Neural crest cell (in vitro differentiated cells): ENCODE measurements at places on chromosomes 5 and 9.

DNA sequence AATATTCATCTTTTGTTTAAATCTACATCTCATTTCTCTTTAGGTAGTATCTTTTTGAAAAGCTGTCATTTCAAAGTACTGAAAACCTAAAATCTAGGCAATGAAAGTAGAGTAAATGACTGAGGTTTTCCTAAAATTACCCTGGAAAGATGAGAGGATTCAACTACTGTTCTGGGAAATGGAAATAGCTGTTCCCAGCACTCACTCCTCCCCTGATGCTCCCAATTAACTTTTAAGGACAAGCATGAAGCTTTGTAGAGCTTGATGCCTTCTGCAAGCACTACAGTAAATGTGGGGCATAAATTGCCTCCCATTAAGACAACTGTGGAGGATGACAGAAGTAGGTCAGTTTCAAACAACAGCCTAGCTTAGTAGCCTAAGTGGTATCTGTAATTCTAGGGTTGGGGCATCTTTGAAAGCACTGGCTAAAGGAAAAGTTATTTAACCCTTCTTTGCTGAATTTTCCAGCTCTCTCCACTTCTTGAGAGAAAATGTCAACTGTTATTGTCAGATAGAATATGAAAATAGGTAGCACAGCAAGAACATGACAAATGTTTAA lies 100.2 kb upstream of the GNA14 start:
- no peaks in the 10 kb centered on the region for H3K27me3 ChIP-seq
- H3K36me3 ChIP-seq, result peaks cover 7% of the 10 kb centered on the region
- H3K4me1 ChIP-seq, result peaks cover 7% of the 10 kb centered on the region
- H3K4me3 ChIP-seq, result no peak overlapping the region
- no peak for DNase-seq
- H3K27ac ChIP-seq, result no peak overlapping the region

- H3K27ac ChIP-seq, result no peak overlapping the region
- H3K27me3 ChIP-seq, result no peaks in the 10 kb centered on the region
- H3K4me3 ChIP-seq, result no peak overlapping the region
Observed at GRCh38 chr5:53041071-53041692, 52.0 kb downstream of the ITGA2 start.

DNA sequence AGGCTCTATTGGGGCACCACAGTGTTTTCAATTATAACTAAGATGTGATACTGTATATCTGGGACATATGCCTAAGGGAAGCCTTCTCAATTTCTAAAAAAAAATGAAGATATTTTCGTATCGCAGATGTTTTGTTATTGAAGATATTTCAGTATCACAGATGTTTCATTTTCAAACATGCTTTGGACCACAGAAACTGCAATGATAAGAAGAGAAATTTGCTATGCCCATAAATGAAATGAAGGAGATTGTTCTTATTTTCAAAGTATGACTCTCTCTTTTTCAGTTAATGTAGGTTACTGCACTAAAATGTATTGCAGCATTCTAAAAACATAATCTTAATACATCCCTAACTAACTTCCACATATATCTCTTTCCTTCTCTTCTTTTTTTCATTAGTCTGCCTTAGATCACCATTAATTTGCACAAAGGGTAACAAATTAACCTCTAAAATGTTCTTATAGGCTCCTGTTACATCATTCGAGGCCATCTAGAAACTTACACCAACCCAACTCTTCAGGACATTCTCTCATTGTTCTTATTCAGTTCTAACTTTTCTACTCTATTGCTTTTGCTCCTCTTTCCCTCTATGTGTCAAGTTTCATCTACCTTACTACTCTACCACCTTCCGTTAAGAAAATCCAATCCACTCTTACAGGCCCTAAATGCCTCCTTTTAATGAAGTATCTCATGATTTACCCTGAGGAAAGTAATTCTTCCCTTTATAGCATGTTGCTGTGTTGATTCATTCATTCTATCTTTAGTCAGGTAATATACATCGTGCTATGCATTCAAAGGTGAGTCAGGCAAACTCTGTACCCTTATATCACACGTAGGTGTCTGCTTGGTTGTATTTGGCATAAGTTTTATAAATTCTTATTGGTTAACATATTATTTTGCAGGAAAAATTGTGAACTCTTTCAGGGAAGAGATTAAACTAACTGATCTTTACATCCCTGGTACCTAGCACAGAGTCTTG lies 70.5 kb downstream of the ST8SIA4 start:
- DNase-seq, result no peak
- H3K27me3 ChIP-seq, result no peaks in the 10 kb centered on the region
- no peak overlapping the region for H3K27ac ChIP-seq
- peaks cover 7% of the 10 kb centered on the region for H3K4me1 ChIP-seq

DNA sequence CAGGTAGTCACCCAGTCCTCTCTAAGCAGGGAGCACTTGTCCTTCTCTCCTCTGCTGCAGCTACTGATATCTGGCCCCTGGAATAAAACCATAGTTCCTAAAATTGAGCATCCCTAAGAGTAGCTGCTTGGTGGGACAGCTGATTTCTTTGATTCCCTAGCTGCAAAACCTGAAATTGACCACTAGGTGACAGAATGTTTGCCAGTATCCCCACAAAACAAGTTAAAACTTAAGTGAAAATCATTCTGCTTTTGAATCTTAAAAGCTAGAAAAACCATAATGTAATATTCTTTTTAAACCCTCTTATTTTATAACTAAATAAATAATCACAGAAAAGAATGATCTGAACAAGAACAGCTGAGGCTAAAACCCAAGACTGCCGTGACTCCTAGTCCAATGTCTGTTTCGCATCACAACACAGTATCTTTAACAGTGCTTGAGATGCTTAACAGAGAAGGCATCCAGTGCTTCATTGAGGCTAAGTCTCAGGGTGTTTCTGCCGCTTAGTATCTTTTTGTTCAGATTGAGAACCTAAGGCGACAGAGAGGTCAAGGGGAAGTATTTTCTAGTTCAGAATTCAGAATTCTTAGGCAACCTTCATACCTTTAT lies 24.4 kb upstream of the TAL2 start:
- H3K36me3 ChIP-seq, result peaks cover 15% of the 10 kb centered on the region
- DNase-seq, result no peak
- no peak overlapping the region for H3K4me3 ChIP-seq
- no peaks in the 10 kb centered on the region for H3K4me1 ChIP-seq
- no peaks in the 10 kb centered on the region for H3K27me3 ChIP-seq

GRCh38 chr9:125997196-125997823 lies 250.1 kb downstream of the PBX3 start:
- DNase-seq, result no peak
- no peaks in the 10 kb centered on the region for H3K27me3 ChIP-seq

- H3K4me1 ChIP-seq, result peaks cover 39% of the 10 kb centered on the region
- H3K27ac ChIP-seq, result peak overlapping the region; percentile 99
- H3K4me3 ChIP-seq, result peak overlapping the region; percentile 99
- no peak for DNase-seq
- peaks cover 2% of the 10 kb centered on the region for H3K27me3 ChIP-seq
Observed at GRCh38 chr5:79612667-79613198, 492 bp downstream of the TENT2 start.

DNA sequence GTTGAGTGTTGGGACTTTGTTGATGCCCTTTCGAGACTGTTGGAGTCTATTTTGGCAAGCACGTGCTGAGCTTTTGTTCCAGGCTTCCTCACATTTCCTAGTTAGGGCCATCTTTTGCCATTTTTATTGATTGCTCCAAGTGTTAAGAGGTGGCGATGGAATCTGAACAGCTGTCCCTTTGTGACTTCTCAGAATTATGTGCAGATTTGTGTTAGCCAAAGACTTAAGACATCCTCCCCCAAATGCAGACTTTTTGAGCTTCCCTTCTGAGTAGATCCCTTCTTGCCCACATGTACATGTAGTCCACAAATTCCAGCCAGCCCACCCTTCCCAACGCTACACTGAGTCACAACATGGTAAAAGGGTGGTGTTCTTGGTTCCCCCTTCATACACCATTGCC lies 59.2 kb downstream of the SPIN1 start:
- H3K4me3 ChIP-seq, result no peak overlapping the region
- peak overlapping the region; percentile 92 for H3K27ac ChIP-seq
- no peaks in the 10 kb centered on the region for H3K27me3 ChIP-seq
- peaks cover 32% of the 10 kb centered on the region for H3K4me1 ChIP-seq
- DNase-seq, result no peak

- no peaks in the 10 kb centered on the region for H3K36me3 ChIP-seq
- H3K27me3 ChIP-seq, result no peaks in the 10 kb centered on the region
- peaks cover 22% of the 10 kb centered on the region for H3K4me1 ChIP-seq
- no peak overlapping the region for H3K27ac ChIP-seq
- DNase-seq, result no peak
Observed at GRCh38 chr5:139131921-139132432, 66.2 kb downstream of the SIL1 start.

- H3K27me3 ChIP-seq, result peaks cover 23% of the 10 kb centered on the region
- DNase-seq, result no peak
- peaks cover 13% of the 10 kb centered on the region for H3K4me1 ChIP-seq
- no peak overlapping the region for H3K4me3 ChIP-seq
- no peak overlapping the region for H3K27ac ChIP-seq
Observed at GRCh38 chr9:133750982-133751649, 13.0 kb upstream of the SARDH start.

GRCh38 chr9:94801234-94801633 lies 74.7 kb downstream of the AOPEP start:
- H3K4me1 ChIP-seq, result peaks cover 36% of the 10 kb centered on the region
- H3K4me3 ChIP-seq, result no peak overlapping the region

DNA sequence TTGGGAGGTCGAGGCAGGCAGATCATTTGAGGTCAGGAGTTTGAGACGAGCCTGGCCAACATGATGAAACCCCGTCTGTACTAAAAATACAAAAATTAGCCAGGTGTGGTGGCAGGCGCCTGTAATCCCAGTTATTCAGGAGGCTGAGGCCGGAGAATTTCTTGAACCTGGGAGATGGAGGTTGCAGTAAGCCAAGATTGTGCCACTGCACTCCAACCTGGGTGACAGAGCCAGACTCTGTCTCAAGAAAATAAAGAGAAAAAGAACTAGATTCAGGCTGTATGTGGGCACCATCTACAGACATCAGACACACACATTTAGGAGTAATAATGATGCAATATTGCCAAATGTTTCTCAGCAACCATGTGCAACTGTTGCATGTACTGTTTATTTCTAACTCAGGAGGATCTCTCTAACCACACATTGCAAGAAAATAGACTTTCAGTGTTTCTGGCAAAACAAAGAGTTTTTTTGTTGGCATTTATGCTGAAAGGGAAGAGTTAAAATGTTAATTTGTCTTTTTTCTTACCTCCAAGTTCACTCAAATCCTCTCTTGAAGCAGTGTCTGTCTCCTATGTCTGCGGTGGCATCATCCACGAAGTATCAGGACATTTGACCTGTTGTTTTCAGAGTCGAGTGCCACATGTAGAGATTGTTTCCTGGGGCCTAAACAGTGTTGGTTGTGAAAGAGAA lies 5.1 kb upstream of the ORM1 start:
- H3K36me3 ChIP-seq, result no peaks in the 10 kb centered on the region
- H3K27ac ChIP-seq, result peak overlapping the region; percentile 43
- no peaks in the 10 kb centered on the region for H3K27me3 ChIP-seq
- no peak for DNase-seq
- H3K4me3 ChIP-seq, result no peak overlapping the region

DNA sequence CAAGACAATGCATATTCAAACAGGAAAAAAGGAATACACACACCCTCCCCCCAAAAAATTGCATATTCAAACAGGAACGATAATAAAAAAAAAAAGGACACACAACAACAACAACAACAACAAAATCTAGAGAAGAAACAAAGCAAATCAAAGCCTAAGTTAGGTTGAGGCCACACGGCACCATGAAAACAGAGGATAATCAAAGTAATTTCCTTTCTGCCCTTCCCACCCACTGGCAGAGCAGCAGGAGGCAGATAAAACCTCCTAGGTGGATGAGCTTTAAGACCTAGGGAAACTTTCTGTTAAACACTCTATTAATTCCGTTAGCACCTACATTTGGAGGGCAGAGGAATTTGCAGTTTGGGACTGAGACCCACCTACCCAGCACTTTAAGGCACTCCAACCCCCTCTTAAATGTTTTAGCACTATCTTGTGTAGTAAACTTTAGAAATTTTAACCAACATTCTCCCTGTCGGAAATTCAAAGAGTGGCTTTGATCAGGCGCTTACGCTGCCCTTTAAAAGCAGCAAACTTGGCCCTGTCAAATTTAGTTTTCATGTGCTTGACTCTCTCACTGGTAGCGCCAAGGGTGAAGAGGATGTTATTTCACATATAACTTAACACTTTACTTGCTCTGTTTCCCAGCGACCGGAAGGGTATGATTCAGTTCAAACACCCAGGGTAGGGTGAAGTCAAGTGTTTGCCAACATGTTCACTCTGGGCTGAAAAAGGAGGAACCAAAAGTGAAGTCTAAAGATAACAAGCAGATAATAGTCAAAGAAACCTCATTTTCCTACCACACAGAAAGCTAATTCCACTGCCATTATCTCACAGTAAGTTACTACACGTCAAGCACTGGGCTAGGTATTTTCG lies 9.2 kb downstream of the ENC1 start:
- peak overlapping the region; percentile 58 for H3K27ac ChIP-seq
- peaks cover 95% of the 10 kb centered on the region for H3K4me1 ChIP-seq
- H3K27me3 ChIP-seq, result no peaks in the 10 kb centered on the region
- H3K4me3 ChIP-seq, result peak overlapping the region; percentile 74
- H3K36me3 ChIP-seq, result peaks cover 38% of the 10 kb centered on the region
- no peak for DNase-seq

DNA sequence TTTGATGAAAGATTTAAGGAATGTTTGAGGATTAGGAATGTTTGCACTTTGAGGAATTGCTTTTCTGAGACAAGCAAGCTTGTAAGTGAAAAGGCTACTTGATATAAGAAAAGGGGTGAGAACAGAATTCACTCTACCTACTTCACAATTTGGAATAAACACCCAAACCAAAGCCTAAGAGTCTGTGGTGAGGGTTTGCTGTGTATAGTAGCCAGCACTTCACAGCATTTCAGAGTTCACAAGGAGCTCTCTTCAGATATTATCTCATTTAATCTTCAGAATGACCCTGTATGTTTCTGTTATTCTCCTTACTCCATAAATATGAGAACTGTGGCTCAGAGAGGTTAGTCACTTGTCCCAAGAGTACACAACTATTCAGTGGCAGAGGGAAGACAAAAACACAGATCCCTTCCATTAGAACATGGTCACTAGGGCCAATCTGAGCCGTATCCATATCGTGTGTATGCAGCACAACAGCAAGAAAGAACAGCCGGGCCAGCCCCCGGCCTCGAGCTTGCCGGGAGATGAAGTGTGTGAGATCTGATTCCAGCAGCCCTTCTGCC lies 92.4 kb downstream of the FRMD3 start:
- H3K4me3 ChIP-seq, result no peak overlapping the region
- no peaks in the 10 kb centered on the region for H3K27me3 ChIP-seq
- no peaks in the 10 kb centered on the region for H3K36me3 ChIP-seq
- peaks cover 3% of the 10 kb centered on the region for H3K4me1 ChIP-seq
- DNase-seq, result no peak
- H3K27ac ChIP-seq, result no peak overlapping the region

GRCh38 chr9:75604661-75605060 lies 285.8 kb upstream of the PCSK5 start:
- no peak overlapping the region for H3K4me3 ChIP-seq
- no peak overlapping the region for H3K27ac ChIP-seq
- no peaks in the 10 kb centered on the region for H3K27me3 ChIP-seq
- no peak for DNase-seq
- H3K36me3 ChIP-seq, result no peaks in the 10 kb centered on the region

GRCh38 chr9:100505564-100506159 lies 32.7 kb downstream of the TMEFF1 start:
- H3K27ac ChIP-seq, result no peak overlapping the region
- no peaks in the 10 kb centered on the region for H3K4me1 ChIP-seq
- H3K36me3 ChIP-seq, result peaks cover 40% of the 10 kb centered on the region
- DNase-seq, result peak; percentile 56

- H3K27ac ChIP-seq, result no peak overlapping the region
- DNase-seq, result no peak
- H3K4me3 ChIP-seq, result no peak overlapping the region
- no peaks in the 10 kb centered on the region for H3K4me1 ChIP-seq
- peaks cover 9% of the 10 kb centered on the region for H3K36me3 ChIP-seq
Observed at GRCh38 chr9:69157751-69158466, 16.2 kb upstream of the TJP2 start.
